Left cardiac atrium (tissue), 4 donors: ENCODE measurements at places on chromosomes 4 and X. TPM values are rescaled to one million over a fixed set of nuclear protein-coding genes. Genes with fewer than 3 reads are reported as not detected.

Gene DDX53
- total RNA-seq = not detected

Gene EFNB1
- total RNA-seq = 23.6 TPM

Gene NOCT
- total RNA-seq = 6.8 TPM

Gene PCYT1B
- total RNA-seq = 0.68 TPM

Gene HTT-AS
- total RNA-seq = not detected

Gene AKAP14
- total RNA-seq = not detected

Gene SOD3
- total RNA-seq = 120 TPM

Gene SHISA3
- total RNA-seq = 8.8 TPM

Gene MGARP
- 1.2 TPM for total RNA-seq

Gene GPR82
- total RNA-seq = 0.53 TPM

Gene BEX1
- 8.9 TPM for total RNA-seq

Gene CT45A5
- not detected for total RNA-seq

Gene TMEM35A
- 0.41 TPM for total RNA-seq

Gene IL9R
- total RNA-seq = not detected

Gene FRMPD4
- total RNA-seq = 0.77 TPM

Gene STK32B
- 1.4 TPM for total RNA-seq

Gene MID1
- total RNA-seq = 25.5 TPM

Gene NPNT
- 4.7 TPM for total RNA-seq

Gene APELA
- not detected for total RNA-seq
